AG20443 (cell line): ENCODE measurements at places on chromosomes 16 and 17.

DNA sequence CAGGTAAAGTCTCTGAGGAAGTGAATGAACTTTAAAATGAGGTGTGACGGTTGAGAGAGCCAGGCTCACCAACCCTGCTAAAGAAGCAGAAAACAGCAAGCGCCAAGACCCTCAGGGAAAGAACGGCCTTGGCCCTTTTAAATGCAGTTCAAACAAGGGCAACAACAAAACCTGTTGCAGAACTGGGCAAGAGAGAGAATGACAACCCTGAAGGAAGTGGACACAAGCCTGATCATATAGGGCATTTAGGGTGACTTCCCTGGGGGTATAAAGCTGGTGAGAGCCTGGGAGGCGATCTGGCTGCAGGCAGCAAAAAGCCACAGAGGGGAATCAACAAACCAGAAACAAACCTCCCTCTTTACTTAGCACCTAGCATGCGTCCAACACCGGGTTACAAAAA, 1.0 kb downstream of the CPPED1 start:
- no peak for DNase-seq

GRCh38 chr16:1164975-1165374, 12.1 kb downstream of the CACNA1H start:
- no peak for DNase-seq

- peak; percentile 20 for DNase-seq
Observed at GRCh38 chr17:57480438-57481196, 224.3 kb downstream of the MSI2 start.

DNA sequence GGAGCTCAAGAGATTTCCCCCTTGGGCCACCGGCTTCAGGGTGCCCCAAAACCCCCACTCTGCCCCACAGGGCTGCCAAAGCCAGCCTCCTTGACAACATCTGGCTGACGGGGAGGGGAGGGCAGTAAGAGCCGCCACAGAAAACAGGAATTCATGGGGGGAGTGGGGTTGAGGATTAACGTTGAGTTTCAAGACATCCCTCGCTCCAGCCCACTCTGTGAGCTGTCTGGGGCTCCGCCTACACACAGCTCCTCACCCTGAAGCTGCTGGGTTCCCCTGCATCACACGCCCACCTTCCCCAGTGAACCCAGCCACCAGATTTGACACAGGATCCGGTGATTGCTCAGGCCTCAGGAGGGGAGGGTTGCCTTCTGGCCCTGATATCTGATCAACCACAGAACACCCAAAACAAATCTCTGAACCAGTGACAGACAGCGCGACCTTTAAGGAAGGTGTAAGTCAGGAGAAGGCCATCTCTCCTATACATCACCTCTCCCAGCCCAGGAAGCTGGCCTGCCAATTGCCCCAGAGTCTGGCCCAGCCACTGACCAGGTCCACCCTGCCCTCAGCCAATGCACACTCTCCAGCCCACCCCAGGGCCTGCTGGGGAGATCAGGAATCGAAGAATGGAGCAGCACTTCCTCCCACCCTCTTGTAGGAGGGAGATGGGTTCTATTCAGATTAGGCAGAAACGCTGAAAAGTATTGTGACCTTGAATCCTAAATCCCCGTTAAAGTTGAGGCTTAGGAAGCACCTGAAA, 132.1 kb downstream of the CLEC16A start:
- no peak for DNase-seq

- no peak for DNase-seq
Observed at GRCh38 chr17:39230361-39230760, 4.6 kb upstream of the STAC2 start.

DNA sequence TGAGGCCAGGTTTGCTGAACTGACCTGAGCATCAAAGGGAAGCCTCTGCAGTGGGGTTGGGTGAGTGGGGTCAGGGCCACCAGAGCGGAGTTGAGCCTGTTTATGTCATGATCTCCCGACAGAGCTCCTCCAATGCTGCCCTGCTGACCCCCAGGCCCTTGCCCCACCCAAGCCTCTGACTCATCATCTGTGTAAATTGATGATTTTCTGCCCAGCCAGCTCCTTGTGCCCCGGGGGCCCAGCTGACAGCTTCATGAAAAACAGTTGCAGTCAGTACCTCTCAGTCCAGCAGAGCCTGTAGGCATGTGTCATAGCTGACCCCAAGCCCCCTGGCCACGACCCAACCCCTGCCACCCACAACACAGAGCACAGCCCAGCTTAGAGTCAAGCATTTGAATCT, 134.9 kb downstream of the CCT6B start:
- DNase-seq = peak; percentile 24

- no peak for DNase-seq
Observed at GRCh38 chr17:28503420-28503819, 2.7 kb upstream of the FOXN1 start.

DNA sequence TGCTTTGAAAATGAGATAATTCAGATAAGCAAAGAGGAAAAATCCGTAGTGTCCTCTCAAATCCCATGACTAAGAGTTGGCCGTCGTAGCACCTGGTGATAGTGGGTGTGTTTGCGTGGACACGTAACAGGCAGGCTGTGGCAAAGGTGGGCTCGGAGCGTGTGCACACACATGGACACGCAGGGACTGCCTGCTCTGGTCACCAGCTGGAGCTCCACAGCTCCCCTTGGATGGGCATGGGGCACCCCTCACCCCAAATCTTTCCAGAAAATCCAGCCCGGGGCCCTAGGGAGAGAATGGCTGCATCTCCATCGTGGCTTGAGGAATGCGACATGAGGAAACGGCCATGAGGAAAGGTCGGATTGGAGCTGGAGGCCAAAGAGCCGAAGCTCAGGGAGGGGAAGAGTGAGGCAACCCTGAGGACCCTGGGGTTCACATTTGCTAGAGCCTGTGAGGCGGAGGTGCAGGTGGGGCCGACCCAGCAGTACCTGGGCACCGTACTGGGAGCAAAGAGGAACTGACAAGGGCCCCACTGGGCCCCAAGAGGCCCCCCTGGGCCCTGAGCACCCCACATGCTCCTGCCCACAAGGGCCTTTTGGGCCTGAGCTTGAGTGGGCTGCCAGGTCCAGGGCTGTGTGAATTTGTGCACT, 51.6 kb downstream of the DNAH17 start:
- no peak for DNase-seq

- DNase-seq = no peak
Observed at GRCh38 chr17:17748179-17748578, 66.9 kb downstream of the RAI1 start.

DNA sequence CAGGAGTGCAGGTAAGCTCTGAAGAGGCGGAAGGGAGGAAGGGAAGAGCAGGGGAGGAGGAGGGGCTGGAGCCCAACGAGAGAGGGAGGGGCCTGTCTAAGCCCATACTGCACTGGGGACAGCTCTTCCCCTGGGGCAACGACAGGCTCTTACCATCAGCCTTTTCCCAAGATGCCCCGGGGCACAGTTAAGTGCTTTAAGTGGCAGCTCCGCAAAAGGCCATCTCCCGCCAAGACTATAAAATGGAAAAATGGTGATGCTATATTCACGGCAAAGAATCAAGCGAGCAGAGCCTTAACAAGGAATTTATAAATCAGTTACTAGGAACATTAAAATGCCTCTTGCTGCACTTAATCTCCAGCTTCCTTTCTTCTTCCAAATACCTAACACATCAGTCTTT, 110.2 kb upstream of the NLRP1 start:
- no peak for DNase-seq

GRCh38 chr16:58500430-58501241, 693 bp downstream of the NDRG4 start:
- no peak for DNase-seq

GRCh38 chr16:53404959-53405358, 29.3 kb upstream of the RBL2 start:
- no peak for DNase-seq

- peak; percentile 48 for DNase-seq
Observed at GRCh38 chr17:47317119-47317518, 6.6 kb upstream of the EFCAB13 start.
